ENCODE measurements at places on chromosomes 16 and 17.

- DNase-seq = no peak
Measured at GRCh38 chr17:80880648-80880985, 111.0 kb upstream of the CHMP6 start.

DNA sequence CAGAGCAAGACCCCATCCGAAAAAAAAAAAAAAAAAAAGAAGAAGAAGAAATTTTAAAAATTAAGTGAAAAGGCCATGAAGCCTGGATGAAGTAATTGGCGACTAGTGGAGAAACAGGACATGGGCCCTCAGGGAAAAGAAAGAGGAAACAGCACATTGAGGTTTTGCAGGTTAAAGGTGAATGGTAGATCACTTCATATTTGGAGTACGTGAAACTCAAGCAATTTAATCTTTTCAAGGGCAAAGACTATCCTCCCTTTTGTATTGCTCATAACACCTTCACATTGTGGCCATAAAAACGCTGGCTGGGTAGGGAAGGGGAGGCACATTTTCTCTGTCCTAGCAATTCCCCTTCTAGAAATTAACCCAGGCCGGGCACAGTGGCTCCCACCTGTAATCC, 53.1 kb downstream of the LITAF start:
- no peak for DNase-seq

GRCh38 chr17:38796451-38797157, 2.8 kb downstream of the PIP4K2B start:
- DNase-seq = no peak

DNA sequence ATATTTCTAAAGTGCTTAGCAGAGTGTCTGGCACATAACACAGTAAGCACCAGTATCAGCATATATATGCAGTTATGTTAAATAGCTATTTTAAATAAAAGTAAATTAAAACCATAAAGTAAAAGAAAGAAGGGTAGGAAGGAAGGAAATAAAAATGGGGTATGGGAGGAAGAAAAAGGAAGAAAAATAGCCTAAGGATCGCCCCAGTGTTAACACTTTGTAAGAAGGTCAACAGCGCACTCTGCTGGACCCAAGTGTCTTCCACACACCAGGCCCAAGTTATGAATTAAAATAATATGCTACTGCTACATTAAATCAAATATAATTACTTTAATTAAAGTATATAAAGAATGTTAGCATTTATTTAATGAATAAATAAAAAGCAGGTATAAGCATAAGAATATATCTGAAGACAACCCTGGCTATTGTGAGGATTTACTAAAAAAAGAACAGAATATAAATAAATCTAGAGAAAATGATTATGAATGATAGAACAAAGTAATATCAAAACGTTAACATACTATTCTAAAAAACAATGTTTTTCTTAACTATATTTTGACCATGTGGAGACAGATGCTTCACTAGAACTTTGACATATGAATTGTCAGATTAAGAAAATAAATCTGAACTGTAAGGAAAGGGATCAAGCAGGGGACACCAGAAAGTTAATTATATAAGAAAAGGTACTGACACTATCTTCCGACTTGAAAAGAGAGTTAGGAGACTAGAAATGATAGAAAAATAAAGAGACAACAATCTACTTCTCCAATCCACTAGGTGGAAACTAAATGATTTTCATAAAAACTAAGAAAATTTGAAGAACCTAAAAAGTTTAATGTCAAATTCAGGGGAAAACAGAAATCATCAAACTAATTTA, 25.9 kb downstream of the BRIP1 start:
- DNase-seq = no peak

DNA sequence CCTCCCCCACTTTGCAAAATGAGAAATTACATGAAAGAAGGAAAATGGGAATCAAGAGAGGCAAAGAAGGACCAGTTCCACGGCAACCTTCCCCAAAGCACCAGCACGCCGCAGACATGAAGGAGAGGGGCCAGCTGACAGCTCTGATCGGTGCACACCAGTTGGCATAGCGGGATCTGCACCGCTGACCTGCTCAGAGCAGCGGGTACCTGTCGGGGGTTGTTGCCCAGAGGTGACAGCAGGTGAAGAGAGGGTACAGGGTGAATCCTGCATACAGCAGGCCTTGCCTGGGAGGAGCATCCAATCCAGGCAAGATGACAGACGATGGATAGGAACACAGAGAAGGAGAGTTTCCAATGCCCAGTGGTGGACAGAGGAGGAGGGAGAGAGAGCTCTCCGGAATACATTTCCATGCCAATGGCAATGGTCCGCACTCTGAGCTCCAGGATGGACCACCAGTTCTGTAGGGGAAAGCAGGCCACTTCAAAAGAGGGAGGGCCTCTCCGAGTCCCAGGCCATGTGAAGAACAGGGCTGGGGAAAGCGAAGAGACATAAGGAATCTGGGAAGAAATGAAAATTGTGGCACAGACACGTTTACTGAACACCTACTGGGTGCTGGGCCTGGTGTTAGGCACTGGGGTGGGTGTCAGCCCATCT, 24.0 kb downstream of the CEP295NL start:
- no peak for DNase-seq

GRCh38 chr16:11665071-11665491, 3.2 kb upstream of the SNN start:
- no peak for DNase-seq
